ENCODE measurements at places on chromosomes 12 and 14.

GRCh38 chr14:23580948-23581281, 2.3 kb upstream of the JPH4 start:
- DNase-seq, result no peak

- no peak for DNase-seq
Observed at GRCh38 chr14:98512501-98513251, 759.3 kb downstream of the BCL11B start.

DNA sequence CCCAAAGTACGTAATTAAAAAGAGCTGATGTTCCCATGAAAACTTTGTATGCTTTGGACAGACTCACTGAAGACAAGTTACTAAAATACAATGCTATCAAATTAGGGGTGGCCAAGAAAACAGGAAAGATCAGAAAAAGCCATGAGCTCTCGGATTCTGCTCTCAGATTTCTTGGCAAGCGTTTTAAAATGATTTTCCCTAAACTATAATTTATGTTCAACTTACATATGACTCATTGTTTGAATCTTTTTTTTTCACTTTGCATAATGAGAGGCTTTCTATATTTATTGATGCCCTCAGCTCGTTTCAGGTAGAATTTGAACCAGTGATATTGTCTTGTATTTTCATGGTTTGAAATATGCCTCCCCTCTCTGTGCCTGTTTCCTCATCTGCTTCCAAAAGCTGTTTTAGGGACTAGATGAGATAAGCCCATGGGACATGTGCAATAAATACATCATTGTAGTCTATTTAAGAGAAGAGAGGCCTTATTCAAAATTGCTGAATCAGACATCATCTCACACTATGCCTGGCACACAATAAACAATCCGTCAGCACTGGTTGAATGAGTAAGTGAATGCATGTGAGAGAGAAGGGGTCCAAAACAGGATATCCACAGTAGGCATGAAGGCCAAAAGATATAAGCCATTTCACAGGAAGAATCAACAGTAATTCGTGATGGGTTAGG, 4.7 kb upstream of the IPO8 start:
- peak; percentile 67 for DNase-seq

GRCh38 chr14:49935526-49935925, 42.6 kb downstream of the ARF6 start:
- no peak for DNase-seq

DNA sequence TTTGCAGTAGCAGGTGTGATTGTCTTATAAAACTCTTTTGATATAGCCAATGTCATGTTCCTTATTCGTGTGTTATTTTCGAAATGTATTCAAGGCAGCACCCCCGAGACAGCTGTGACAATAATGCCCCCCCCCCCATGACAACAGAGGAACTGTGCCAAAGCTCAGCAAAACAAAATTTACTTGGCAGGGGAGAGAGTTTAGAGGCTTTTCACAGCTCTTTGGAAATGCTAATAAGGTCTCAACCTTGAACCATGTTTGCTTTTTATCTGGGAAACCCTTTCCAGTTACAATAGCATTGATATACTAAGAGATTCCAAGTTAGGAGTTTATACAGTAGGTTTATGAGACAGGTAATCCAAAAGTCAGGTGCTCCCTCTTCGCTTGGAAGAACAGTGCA, 56.4 kb upstream of the USP44 start:
- no peak for DNase-seq

DNA sequence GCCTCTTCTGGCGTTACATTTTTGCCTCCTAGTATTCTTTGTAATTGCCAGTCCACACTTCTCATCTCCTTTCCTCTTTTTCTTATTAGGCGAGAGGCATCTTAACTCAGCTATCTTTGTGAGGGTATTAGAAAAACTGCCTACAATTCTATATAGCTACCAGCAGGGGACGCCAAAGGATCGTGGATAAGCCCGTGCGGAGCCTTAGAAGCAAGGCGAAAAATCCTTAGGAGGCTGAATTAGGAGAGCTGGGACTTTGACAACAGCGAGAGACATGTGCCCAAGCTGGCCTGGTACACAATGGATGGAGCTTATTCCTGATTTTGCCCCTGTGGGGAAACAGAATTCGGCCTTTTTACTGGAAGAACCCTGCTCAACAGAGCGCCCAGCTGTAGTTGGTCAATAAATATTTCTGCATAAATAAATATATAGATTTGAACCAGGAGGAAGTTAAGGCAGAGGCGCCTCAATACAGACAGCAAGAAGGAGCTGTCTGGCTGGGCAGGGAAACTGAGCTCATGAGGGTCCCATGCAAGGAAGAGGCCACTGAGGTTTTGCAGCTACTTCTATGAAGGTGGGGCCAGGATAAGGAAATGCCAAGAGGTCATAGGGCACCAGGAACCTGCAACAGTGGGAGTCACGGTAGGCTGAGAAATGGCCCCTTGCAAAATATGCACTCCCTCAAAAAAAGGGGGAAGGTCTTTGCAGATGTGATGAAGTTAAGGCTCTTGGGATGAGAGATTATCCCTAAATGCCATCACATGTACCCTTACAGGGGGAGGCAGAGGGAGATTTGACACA, 14.6 kb upstream of the RBM19 start:
- peak; percentile 49 for DNase-seq

- DNase-seq, result no peak
Observed at GRCh38 chr14:64646103-64646502, 58.1 kb upstream of the PLEKHG3 start.

GRCh38 chr14:100045642-100046344, 19.4 kb upstream of the EVL start:
- no peak for DNase-seq

DNA sequence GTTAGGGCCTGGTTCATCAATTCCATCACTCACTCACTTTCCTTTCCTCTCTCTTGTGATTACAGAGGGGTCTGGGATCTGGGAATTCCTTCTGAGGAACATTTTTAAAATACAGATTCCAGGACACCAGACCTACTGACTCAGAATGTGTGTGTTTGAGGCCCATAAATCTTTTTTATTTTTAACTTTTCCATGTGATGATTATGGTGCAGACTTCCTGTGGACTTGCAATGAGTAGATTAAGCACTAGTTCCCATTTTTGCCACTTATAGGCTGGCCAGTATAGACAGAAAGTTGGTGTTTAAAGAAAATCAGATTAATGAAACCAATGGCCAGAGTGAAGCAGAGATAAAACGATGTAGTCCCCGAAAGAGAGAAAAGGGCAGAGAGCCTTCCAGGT, 28.1 kb downstream of the SLC41A2 start:
- DNase-seq, result no peak

- peak; percentile 48 for DNase-seq
Observed at GRCh38 chr12:77888611-77889010, 57.9 kb downstream of the NAV3 start.

GRCh38 chr14:72608391-72609204, 285.3 kb downstream of the DPF3 start:
- peak; percentile 68 for DNase-seq

DNA sequence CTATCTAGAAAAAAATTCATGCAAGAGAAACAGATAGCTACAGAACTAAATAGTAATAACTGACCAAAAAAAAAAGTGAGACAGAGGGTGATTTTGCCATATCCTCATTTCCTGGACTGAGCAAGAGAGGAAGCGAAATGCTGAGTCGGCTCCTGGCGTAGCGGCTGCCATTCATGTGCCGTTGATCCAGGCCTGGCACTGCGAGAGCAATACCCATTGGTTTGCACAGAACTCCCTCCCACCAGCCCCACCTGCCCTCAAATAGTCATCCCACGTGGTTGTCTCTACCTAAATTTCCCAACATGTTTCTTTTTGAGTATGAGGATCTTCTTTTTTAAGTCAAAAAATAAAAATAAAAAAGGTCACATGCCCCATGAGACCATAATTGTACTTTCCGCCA, 9.4 kb upstream of the WNT5B start:
- no peak for DNase-seq

DNA sequence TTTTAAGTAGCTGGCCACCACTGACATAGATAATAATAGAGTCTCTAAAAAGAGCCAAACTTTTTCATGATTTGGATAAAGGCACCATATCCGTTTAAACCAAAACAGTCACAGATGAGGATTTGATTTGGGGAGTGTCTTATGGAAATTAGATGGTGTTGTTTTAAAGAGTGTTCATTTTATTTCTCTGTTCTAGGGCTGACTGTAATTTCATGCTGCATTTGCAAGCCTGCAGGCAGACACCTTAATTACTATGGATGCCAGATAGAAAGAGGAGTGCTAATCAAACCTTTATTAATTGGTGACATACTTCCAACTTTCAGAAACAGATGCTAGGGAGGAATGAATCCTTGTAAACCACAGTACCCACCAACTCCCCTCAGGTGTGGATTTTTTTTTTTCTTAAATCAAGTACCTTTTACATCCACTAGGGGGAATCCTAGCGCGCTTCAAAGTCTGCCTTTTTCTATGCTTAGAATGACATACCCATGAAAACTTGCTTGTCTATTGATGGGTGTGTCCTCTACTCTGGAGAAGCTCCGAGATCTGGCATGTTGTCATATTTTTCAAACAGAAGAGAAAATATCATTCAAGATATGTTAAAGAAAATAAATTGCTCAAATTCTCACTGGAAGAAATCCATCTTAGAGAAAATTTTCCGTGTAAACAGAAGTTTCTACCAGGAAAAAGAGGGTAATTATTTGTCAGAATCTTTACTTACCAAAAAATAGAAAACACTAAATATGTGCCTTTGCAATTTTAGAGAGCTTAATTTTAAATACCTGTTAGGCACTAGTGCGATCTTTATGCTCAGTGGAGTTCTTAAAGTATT, 14.2 kb upstream of the PLXNC1 start:
- DNase-seq, result peak; percentile 69

DNA sequence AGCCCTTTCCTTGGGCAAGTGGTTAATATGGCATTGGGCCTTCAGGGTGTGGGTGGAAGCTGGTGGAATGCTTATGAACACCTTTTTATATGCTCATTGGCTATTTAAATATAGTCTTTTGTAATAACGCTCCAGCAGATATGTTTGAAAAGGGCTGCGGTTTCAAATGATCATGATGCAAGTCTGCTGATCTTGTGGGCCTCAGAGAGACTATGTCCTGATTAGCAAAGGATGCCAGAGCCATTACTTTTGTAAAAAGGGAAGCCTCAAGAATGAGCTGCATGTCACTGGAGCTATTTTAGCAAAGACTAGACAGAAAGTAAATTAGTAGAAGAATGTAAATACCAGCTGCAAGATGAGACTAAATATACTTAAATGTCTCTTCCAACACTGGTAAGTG, 200.5 kb downstream of the GXYLT1 start:
- no peak for DNase-seq

DNA sequence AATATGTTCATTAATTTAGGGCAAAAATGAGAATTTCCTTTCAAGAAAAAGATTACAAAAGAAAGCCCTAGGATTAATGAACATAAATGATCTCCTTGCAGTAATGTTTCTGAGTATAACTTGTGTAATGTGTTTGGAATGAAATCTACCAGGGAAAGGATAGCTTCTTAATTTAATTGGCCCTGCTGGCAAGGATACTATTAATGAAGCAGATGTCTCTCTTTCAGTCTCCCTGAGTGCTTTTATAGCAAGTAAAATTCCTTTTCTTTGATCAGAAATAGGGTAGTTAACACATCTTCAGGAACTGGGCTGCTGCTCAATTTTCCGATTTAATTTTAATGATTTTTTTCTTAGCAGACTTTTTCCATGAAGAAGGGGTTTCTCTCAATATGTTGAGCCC, 379.4 kb upstream of the PDE3A start:
- no peak for DNase-seq

- peak; percentile 54 for DNase-seq
Observed at GRCh38 chr12:12505544-12506495, 56.8 kb downstream of the DUSP16 start.

DNA sequence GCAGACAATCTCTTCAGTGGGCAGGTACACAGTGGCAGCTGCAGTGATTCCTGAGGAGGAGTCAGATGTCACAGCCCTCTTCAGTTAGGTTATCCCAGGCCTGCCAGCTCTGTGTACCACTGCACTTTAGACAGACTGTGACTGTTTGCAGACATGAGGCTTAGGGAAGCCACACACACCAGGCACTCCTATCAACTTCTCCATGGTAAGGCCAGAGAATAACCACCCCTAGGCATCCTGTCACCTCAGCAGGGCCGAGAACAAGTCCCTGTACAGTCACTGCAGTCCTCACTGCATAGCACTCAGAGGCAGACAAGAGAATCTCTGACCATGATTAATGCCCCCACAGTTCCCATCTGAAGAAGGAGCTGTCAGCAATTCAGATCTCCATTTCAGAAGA, 296.5 kb downstream of the GALC start:
- no peak for DNase-seq

GRCh38 chr14:101464310-101464983, 96.8 kb upstream of the DIO3 start:
- no peak for DNase-seq

Data from COLO829 (cell line).